ENCODE measurements at places on chromosomes 6 and 20. TPM values are rescaled to one million over a fixed set of nuclear protein-coding genes. Genes with fewer than 3 reads are reported as not detected.

DNA sequence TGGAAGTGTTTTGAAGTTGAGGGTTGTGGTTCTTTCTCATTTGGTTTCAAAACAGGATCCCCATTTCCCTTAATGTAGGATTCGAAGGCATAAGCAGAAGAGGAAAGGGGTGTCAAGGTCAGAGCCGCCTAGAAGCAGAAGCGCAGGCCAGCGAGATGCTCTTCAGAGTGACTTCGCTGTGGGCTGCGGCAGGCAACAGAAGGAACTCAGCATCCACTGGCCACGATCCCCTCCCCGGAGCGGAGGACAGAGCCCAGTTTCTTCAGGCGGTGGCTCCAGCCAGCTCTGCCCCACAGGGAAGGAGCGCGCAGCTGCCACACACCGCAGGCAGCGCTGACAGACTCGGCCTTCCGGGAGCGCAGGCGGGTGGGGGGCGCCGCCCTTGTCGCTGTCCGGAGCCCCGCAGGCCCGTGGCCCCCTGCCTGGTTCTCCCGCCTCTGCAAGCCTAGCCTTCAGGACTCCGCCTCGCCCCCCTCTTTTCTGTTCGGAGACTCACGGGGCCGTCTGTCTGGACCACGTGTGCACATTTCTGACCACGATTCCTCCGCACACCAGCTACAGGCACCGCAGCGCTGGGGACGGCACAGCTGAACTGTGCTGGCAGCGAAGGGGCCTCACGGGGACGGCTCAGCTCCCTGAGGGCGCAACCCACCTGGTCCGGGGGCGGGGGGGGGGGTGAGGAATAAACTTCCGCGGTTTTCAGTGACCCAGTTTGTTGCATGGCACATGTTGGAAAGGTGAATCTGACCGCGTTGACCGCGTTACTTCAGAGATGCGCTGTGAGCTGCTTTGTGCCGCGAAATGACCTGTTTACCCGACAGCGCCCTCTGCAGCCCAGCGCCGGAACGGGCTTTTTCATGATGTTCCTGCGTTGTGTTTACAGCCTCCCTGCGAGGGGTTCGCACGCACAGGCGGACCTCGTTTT, 26.1 kb downstream of the TTLL2 start:
- DNase-seq, result peak; percentile 37
- no peaks in the 10 kb centered on the region for H3K27me3 ChIP-seq
- H3K4me1 ChIP-seq, result no peaks in the 10 kb centered on the region
- H3K36me3 ChIP-seq, result no peaks in the 10 kb centered on the region
- H3K4me3 ChIP-seq, result peak overlapping the region; percentile 39

DNA sequence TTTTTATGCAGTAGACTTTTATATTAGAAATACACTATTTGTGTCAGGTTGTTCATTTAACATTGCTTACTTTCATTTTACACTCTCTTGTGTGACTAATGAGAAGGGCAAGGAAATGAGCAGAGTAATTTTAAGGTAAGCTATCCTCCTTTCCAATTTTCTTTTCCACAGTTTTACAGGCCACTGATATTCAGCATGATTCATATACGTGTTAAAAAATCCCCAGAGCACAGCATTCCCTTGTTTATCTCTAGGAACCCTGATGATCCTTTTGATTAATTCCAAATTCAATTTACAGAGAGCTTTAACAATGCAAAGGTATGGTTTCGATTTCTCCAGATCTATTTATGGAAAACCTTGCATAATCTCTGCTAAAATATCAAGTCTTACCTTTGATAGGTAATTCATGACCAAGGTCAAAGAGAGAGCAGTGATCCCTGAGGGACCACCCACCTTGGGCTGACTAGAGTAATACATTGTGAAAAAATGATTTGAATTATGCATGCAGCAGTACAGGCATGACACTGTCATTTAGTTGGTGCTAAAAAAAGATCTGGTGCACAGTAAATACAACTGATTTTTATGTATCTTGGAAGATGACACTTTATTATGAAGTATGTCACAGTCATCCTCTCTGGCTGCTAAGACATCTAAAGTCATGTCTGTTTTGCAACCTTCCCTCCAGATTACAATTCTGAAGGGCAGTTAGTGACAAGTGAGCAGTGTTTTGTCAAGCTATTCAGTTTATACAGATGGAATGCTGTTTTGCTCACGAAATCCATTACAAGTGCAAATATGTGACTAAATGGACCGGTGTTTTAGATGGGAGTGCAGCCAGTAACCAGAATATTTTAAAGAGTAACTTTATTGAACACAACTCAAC, 736.6 kb downstream of the EPHA7 start:
- H3K4me1 ChIP-seq, result no peaks in the 10 kb centered on the region
- no peak for DNase-seq
- H3K36me3 ChIP-seq, result no peaks in the 10 kb centered on the region
- H3K27ac ChIP-seq, result no peak overlapping the region
- H3K27me3 ChIP-seq, result no peaks in the 10 kb centered on the region

Gene TP53TG5
- under 0.01 TPM for total RNA-seq

Gene SPDEF
- under 0.01 TPM for total RNA-seq

- no peak overlapping the region for H3K27ac ChIP-seq
- H3K4me3 ChIP-seq, result no peak overlapping the region
- H3K4me1 ChIP-seq, result no peaks in the 10 kb centered on the region
- H3K27me3 ChIP-seq, result no peaks in the 10 kb centered on the region
Measured at GRCh38 chr6:119575721-119576120, 226.2 kb upstream of the MAN1A1 start.

Gene LZTS3
- 6.1 TPM for total RNA-seq

GRCh38 chr20:25496968-25497401, 88.3 kb downstream of the NINL start:
- H3K36me3 ChIP-seq, result no peaks in the 10 kb centered on the region
- H3K27ac ChIP-seq, result no peak overlapping the region
- H3K4me3 ChIP-seq, result no peak overlapping the region

DNA sequence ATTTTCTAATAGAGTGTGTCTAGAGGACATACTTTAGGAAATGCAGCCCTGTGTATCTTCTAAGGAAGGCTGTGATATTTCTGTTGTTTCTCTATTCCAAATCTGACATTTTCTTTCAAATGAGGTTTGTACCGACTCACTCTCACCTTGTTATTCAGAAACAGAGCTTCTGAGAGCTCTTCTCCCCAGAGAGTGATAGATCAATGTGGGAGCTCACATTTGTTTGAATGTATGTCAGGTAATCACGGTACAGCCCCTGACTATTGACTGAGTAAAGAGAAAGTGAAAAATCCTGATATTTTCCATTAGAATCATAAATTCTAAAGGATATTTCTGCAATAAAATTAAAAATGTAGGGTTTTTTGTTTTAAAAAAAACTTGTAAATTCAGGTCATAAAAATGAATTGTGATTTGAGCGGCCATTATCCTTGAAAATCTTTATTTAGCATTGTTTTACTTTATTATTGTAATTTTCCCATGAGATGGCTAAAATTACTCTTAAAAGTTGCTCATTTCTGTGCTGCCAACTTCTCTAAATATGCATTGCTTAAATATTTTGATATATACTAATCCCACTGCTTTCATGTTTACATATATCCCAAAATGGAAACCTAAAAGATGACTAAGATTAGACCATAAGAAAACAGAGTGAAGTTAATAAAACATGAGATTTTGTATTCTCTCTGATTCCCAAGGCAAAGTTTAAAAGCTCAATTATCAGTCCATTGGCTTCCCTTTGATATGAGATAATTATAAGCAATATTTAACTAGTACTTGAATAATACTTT, 1226.8 kb upstream of the CITED2 start:
- H3K4me1 ChIP-seq, result peaks cover 4% of the 10 kb centered on the region
- H3K36me3 ChIP-seq, result no peaks in the 10 kb centered on the region

Gene ERVFRD-1
- total RNA-seq, result not detected

GRCh38 chr20:44031001-44031574, 116.4 kb downstream of the TOX2 start:
- H3K36me3 ChIP-seq, result peaks cover 2% of the 10 kb centered on the region
- H3K27ac ChIP-seq, result no peak overlapping the region
- H3K4me3 ChIP-seq, result no peak overlapping the region

Gene PSMA7
- total RNA-seq, result 274 TPM

- DNase-seq, result no peak
- no peak within 1 kb of the TSS for H3K4me3 ChIP-seq
- no peaks in the 10 kb centered on the region for H3K36me3 ChIP-seq
- no peaks in the 10 kb centered on the region for H3K27me3 ChIP-seq
- no peak within 1 kb of the TSS for H3K27ac ChIP-seq
Measured at GRCh38 chr6:32529697-32530430, at the start of gene HLA-DRB5. Gene HLA-DRB5, minus strand, starts transcription at chr6:32530287. Its CDS starts 63 bp downstream, at chr6:32530224.

Gene TMEM74B
- total RNA-seq, result not detected

DNA sequence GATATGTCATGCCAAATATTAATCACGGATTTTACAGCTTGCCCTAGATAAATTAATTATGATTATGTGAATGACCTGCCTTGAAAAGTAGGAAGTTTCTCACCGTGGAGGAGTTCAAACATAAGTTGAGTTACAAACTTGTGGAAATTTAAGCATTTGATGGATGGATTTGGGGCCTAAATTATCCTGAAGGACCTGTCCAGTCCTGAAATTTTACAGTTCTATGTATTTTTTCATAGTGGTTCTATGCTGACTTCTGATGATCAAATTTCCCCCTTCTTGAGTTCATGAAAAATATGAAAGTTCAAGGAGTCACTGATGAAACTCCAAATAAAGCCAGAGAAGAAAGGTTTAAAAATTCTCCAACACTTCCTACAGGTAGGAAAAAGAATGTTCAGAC, 178.6 kb downstream of the SLC35F1 start:
- H3K36me3 ChIP-seq, result no peaks in the 10 kb centered on the region
- H3K4me1 ChIP-seq, result no peaks in the 10 kb centered on the region
- H3K27me3 ChIP-seq, result no peaks in the 10 kb centered on the region
- H3K4me3 ChIP-seq, result no peak overlapping the region
- DNase-seq, result no peak
- H3K27ac ChIP-seq, result no peak overlapping the region

Gene DSTN
- total RNA-seq, result 289 TPM

DNA sequence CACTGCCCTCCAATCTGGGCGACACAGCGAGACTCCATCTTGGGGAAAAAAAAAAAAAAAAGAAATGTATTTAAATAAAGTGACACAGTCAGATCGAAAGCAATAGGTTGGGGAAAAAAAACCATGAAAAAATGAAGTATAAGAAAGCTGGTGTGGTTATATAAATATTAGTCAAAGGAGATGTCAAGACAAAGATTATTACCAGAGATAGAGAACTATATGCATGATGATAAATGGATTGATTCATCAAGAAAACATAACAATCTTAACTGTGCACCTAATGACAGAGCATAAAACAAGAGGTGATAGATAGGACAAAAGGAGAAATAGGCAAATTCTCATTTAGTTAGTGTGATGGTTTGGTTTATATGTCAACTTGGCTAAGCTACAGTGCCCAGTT, 146.9 kb upstream of the AHI1 start:
- DNase-seq, result no peak
- H3K27ac ChIP-seq, result no peak overlapping the region
- H3K27me3 ChIP-seq, result no peaks in the 10 kb centered on the region

Measured in fibroblast of lung (primary cell).